MG63 (cell line): ENCODE measurements at places on chromosomes 12 and 14. TPM values are rescaled to one million over a fixed set of nuclear protein-coding genes. Genes with fewer than 3 reads are reported as not detected.

The CSRP2 gene
- 10.6 and 15.8 TPM in 2 replicates for total RNA-seq

DNA sequence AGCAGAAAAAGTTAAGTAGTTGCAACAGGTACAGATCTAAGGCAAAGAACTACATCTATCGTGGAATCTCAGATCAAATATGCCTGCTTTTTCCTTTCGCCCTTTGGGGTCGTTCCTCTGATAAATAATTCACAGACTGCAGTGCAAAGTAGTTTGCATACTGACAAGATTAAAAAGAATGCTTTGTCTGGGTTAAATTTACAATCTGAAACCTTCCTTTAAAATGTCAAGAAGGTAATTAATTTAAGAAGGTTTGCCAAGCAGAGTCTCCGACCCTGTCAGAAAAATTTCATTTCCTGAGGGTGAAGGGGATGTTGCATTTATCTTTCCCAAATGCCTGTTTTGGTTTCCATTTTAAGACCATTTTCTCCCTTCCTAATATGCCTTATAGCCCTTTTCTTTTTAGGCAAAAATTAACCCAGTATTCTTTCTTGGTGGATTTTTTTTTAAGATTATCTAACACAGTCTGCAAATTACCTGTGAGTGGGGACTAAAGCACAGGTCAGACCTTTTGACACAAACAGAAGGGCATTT, 406.9 kb downstream of the LRIG3 start:
- DNase-seq: no peak

- DNase-seq: no peak
Measured at GRCh38 chr12:42372154-42372791, 46.3 kb downstream of the PPHLN1 start.

DNA sequence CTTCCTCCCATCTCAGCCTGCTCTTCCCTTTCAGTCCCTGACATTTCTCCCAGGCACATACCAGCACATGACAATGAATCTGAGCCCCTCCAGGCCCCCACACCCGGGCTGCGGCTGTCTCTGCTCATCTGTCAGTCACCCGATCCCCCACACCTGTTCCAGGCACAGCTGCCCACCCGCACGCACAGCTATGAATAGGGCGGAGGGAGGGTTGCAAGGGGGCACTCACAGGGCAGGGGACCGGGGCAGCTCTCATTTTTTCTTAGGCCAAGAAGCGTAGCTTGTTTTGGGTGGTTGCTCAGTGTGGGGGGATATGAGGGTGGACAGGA, 43.7 kb upstream of the TSPAN9 start:
- DNase-seq: no peak

The STON2 gene
- not detected in 2 replicates for total RNA-seq

GRCh38 chr14:34450958-34451357, 11.1 kb downstream of the SPTSSA start:
- DNase-seq: no peak

The INSM2 gene
- not detected in 2 replicates for total RNA-seq

GRCh38 chr12:27936196-27936595, 36.3 kb downstream of the PTHLH start:
- DNase-seq: peak; percentile 10

The KLRC3 gene
- not detected in 2 replicates for total RNA-seq

GRCh38 chr12:22355011-22355580, 20.6 kb upstream of the ST8SIA1 start:
- DNase-seq: no peak

GRCh38 chr12:58095002-58095401, 153.6 kb downstream of the ATP23 start:
- DNase-seq: no peak

- no peak for DNase-seq
Measured at GRCh38 chr12:127044836-127045235, 1222.1 kb upstream of the TMEM132C start.

DNA sequence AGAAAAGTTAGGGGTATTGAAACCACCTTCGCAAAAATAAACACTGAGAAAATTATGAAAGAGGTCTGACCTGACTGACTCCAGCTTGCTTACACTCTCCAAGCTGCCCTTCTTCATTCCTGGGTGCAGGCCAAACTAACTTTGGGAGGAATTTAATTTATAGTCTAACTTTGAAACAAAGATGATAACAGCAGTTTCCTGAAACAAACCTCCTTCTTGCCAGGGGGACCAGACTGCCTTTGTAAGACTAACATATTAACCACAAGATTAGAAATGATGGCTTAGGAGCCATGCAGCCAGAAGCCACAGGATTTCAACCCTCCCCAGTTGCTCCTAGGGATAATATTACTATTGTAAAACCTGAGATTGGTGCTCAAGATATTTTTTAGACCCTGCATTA, 13.8 kb upstream of the EEA1 start:
- peak; percentile 55 for DNase-seq

GRCh38 chr12:8697476-8698131, at the start of gene RIMKLB:
Gene RIMKLB (plus strand): TSS chr12:8697991. CDS start chr12:8713867, 15,876 bp downstream.
- peak; percentile 81 for DNase-seq

GRCh38 chr14:67186789-67187584, 2.3 kb upstream of the GARIN2 start:
- peak; percentile 35 for DNase-seq

The CD69 gene
- not detected in 2 replicates for total RNA-seq

GRCh38 chr12:66590275-66590985, 88.4 kb downstream of the GRIP1 start:
- DNase-seq: no peak

The RILPL1 gene
- total RNA-seq: 24.2 and 31.4 TPM in 2 replicates

- DNase-seq: no peak
Measured at GRCh38 chr14:44297437-44297836, 209.6 kb downstream of the FSCB start.

DNA sequence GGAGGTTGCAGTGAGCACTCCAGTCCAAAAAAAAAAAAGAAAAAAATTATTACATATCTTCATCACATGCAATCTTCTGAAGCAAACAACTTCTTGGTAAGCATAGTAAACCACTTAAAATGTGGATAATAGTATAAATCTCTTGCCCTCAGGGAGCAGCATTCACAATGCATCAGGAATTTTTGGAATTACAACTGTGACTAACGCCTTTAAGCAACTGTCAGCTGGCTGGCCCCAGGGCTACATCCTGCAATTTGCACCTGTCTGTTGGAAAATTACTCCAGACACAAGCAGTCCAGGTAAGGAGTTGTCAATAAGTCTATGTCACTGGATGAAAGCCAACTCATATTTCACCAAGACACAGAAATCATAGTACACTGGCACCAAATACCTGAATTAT, 5.5 kb upstream of the SLC7A7 start:
- no peak for DNase-seq
